Activated T-cell treated with anti-CD3 and anti-CD28 coated beads for 4 hours (primary cell): ENCODE measurements at places on chromosomes 2 and 18.

GRCh38 chr2:71462641-71463341 is 9.4 kb downstream of the DYSF start:
- DNase-seq = no peak

DNA sequence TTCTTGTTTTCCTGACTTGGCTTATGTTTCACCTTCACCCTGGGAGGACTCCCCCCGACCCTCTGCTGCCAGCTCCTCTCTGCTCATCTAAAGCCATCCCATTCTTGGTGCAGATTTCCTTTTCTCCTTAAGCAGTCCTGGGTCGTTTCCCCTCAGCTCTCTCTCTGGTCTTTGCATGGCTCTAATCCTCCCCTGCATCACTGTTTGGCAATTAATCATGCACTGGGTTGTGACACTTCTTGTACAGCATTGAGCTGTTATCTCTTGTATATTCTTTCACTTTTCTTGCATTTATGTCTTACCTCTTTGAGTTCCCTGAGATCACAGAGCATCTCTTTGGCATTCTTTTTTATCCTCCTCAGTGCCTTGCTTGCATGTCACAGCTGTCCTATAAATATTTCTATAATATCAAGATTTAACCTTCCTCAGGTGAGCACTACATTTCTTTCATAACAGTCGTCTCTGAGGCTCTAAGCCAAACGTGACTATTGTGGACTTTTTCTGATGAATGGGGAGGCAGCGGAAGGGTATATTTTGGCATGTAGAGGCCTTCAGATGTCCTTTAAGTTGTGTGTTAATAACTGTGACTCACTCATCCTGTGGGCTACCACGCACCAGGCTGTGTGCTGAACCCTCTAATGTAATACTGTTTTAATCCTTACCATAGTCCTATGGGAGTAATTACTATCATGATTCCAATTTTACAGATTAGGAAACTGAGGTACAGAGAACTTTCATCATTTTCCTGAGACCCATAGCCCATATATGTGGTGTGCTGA is 507.5 kb downstream of the SLC4A3 start:
- DNase-seq = no peak

GRCh38 chr18:62486290-62486964 is 36.4 kb upstream of the ZCCHC2 start:
- peak; percentile 17 for DNase-seq

DNA sequence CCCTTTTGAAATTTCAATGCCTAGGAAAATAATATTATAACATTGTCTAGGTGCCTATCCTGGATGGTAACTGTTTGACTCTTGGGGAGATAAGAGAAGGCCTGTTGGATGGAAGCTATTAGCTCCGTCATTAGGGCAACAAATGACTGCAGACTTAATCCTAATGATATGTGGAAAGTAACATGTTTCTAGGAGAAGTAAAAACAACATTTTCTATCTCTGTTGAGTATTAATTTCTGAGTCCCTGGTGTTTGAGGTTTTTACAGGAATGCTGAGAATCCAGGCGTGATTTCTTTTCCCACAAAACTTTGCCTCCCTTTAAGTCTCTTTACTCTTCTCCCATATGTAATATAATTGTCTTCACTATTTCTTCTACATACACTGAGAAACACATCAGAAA is 159.1 kb downstream of the GALNT1 start:
- no peak for DNase-seq

- no peak for DNase-seq
These were observed 39.0 kb downstream of the GLI2 start for GRCh38 chr2:120774557-120775160.

GRCh38 chr2:238850091-238850490 is 2.2 kb downstream of the TWIST2 start:
- DNase-seq = no peak

GRCh38 chr2:161552015-161552414 is 72.2 kb upstream of the SLC4A10 start:
- no peak for DNase-seq

- no peak for DNase-seq
These were observed 181.9 kb downstream of the MEMO1 start for GRCh38 chr2:31828891-31829290.

DNA sequence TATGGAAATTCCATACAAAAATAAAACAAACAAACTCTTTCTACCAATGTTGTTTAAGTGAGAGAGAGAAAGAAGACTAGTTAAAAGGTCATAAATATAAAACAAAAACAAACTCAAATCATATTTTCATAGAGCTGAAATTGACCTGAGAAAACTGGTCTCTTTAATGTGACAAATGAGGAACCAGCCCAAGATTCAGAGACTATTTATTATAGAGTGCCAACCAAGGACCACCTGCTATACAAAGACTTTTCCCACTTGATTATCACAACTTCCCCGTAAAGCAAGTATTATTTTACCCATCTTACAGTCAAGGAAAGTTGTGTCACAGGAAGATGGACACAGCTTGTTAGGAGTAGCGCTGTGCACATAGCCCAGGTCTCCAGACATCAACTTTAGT is 13.3 kb downstream of the ANKRD44 start:
- DNase-seq = no peak

DNA sequence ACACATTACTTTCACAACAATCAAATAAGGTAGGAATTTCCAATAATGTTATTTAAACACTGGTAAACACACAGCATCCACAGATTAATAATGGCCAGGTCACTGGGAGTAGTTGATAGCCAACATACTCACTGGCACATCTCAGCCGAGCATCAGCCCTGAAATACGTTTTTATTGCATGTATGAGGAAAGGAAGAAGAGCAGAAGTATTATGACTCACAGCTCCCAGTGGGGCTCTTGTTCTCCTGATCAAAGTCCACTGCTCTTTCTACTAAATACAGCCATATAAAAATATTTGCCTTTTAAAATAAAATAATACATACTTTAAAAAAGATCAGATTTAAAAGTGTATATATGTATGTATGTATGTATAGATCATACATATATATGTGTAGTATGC is 999.6 kb downstream of the SUCLG1 start:
- DNase-seq = no peak

GRCh38 chr2:222269132-222269531 is 29.7 kb downstream of the PAX3 start:
- no peak for DNase-seq

GRCh38 chr2:230794497-230794896 is 70.2 kb upstream of the ITM2C start:
- no peak for DNase-seq

DNA sequence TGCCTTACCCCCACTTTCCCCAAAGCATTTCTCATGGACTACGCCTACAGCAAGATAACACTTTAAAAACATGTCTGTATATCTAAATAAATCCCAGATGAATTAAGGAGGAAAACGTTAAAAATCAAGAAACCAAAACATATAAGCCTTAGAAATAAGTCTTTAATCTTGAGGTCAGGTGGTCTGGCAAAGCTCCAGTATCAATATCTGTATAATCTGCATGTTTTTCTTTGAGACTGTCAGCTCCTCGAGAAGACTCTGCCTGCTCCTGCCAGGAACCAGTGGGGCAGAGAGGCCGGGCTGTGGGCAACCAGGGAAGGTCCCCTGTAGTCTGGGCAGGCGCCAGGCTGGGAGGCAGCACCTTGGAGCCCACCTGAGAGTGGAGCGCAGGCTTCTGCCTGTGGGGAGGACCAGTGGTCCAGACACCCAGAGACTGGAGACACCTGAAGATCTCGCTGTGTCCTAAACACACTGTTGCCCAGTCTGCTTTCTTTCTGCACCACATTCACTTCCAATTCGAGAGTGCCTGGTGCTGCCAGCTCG is 291.0 kb upstream of the SOX11 start:
- DNase-seq = no peak
